ENCODE measurements at places on chromosomes 3 and 15.

DNA sequence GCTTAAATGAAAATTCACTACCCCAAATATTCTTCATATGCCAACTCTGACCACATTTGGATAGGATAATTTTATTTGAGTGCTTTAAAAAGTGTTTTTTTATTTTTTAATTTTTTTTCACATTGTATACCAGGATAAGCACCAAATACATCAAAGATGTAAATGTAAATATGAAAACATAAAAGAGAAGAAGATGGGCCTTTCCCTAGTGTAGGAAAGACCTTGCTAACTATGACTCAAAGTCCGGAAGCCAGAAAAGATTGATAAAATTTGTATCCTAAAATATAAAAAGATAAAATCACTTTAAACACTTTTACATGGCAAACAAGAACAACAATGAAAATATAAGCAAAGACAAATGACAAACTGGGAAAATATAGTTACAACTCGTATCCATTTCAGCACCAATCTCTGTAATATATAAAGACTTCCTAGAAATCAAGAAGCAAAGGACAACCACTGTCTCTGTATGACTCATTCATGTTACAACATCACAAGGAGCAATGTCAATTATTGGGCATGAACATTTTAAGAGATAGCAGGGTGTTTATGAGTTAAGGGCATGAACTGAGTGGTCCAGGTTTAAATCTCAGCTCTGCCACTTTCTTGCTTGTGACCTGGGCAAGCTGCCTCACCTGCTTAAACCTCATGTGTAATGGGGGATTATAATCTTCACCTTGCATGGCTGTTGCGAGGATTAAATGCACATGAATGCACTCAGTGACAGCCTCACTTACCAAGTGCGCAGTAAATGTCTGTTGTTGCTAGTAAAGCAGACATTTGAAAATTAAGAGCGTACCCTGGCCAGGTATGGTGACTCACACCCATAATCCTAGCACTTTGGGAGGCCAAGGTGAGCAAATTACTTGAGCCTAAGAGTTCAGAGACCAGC, 25.3 kb upstream of the ARHGEF3 start:
- no peaks in the 10 kb centered on the region for H3K36me3 ChIP-seq
- no peaks in the 10 kb centered on the region for H3K4me1 ChIP-seq
- peaks cover 2% of the 10 kb centered on the region for H3K27me3 ChIP-seq
- peak; percentile 16 for DNase-seq

- H3K36me3 ChIP-seq = no peaks in the 10 kb centered on the region
- DNase-seq = no peak
- no peak overlapping the region for H3K4me3 ChIP-seq
- no peaks in the 10 kb centered on the region for H3K27me3 ChIP-seq
- H3K4me1 ChIP-seq = peaks cover 4% of the 10 kb centered on the region
These were observed 895.6 kb downstream of the ROBO1 start for GRCh38 chr3:78872195-78872594.

- no peaks in the 10 kb centered on the region for H3K27me3 ChIP-seq
- no peaks in the 10 kb centered on the region for H3K4me1 ChIP-seq
- no peak overlapping the region for H3K4me3 ChIP-seq
- H3K36me3 ChIP-seq = no peaks in the 10 kb centered on the region
- DNase-seq = peak; percentile 38
- no peak overlapping the region for H3K27ac ChIP-seq
These were observed 518.9 kb downstream of the NR2F2 start for GRCh38 chr15:96849271-96849900.

DNA sequence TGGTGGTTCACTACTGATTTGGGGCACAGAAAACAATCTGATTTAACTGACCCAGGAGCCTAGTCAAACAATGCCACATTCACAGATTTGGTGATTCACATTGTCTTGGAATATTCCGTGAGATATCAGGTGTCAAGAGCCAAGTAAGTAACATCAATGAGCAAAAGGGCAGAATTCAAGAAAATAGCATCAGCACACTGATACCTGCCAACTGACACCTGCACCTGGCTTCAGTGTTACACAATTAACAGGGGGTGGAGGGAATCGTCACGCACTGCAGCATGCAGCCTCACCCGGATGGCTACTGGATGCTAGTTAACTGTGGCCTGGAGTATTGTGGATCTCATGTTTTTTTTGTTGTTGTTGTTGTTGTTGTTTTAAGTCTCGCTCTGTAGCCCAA, 17.6 kb downstream of the CCNL1 start:
- no peak overlapping the region for H3K27ac ChIP-seq
- no peak overlapping the region for H3K4me3 ChIP-seq
- no peaks in the 10 kb centered on the region for H3K27me3 ChIP-seq
- peaks cover 22% of the 10 kb centered on the region for H3K36me3 ChIP-seq
- H3K4me1 ChIP-seq = no peaks in the 10 kb centered on the region
- DNase-seq = no peak

DNA sequence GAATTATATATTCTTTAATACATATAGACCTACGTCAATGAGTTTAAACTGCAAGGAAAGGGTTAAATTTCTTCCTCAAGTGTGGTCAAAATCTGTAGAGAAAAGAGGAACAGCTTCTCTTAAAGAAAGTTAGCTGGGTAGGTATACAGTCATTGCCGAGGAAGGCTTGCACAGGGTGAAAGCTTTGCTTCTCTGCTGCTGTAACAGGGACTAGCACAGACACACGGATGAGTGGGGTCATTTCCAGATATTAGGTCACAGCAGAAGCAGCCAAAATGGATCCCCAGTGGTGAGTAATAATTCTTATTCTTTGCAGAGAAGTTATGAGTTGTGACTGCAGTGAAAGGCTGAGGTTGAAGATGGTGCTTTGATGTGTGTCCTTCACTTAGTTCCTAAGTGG, at the start of gene CD86:
Gene CD86, plus strand, starts transcription at position 148 of the 400 bp plus-strand sequence. Its CDS starts 128 bp downstream, at position 276.
- no peaks in the 10 kb centered on the region for H3K27me3 ChIP-seq
- no peak within 1 kb of the TSS for H3K4me3 ChIP-seq
- DNase-seq = no peak

DNA sequence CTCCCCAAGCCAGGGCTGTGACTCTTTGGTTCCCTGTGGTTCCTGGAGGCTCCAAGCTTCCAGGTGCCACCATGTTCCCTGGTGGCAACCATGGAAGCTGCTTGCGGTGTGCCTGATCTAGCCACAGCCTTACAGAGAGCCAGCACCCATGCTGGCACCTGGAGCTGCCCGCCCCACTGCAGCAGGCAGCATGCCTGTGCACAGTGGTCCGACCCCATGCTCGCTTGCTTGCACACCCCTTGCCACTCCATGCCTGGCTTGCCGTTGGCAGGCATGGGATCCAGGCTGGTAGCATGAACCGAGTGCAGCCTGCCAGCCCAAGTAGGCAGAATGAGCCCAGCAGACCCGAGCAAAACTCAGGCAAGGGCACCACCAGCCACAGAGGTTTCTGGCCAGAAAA, 53.9 kb downstream of the SLMAP start:
- no peak overlapping the region for H3K4me3 ChIP-seq
- DNase-seq = no peak
- H3K4me1 ChIP-seq = no peaks in the 10 kb centered on the region
- H3K27me3 ChIP-seq = no peaks in the 10 kb centered on the region
- H3K27ac ChIP-seq = no peak overlapping the region

DNA sequence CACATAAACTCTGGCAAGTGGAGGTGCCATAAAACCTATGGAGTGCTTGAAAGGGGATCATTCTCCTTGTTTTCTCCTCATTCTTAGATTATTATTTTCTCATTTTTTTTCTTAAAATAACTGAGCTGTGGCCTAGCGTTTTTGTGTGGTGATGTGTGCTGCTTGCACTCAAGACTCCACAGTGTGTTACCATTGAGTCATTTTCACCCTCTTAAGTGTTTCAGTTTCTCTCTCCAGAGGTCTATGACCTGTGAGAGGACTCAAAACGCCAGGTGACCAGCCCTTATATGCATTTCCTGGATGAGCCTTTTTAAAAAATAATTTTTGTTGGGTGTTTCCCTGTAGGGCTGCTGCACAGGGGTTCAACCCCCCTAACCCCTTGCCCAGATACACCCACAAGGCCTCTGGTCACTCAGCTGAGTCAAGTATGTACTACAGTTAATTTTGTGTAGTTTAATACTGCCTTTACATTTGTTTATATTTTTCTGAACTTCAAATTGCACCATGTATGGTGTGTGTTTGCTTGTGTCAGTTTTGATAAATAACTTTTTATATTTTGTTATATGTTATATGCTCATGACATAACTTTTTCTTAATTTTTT, 15.4 kb upstream of the BTLA start:
- H3K27me3 ChIP-seq = no peaks in the 10 kb centered on the region
- no peak overlapping the region for H3K4me3 ChIP-seq
- no peaks in the 10 kb centered on the region for H3K36me3 ChIP-seq
- no peaks in the 10 kb centered on the region for H3K4me1 ChIP-seq
